ENCODE measurements at places on chromosomes 16 and 17.

DNA sequence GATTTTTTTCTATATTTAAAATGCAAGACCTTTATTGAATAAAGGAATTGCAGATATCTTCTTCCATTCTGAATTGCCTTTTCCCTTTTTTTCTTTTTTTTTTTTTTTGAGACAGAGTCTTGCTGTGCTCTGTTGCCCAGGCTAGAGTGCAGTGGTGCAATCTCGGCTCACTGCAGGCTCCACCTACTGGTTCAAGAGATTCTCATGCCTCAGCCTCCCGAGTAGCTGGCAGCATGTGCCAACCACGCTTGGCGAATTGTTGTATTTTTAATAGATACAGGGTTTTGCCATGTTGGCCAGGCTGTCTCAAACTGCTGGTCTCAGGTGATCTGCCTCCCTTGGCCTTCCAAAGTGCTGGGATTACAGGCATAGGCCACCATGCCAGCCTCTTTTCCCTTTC lies 151.5 kb downstream of the CEP112 start:
- no peak for DNase-seq

DNA sequence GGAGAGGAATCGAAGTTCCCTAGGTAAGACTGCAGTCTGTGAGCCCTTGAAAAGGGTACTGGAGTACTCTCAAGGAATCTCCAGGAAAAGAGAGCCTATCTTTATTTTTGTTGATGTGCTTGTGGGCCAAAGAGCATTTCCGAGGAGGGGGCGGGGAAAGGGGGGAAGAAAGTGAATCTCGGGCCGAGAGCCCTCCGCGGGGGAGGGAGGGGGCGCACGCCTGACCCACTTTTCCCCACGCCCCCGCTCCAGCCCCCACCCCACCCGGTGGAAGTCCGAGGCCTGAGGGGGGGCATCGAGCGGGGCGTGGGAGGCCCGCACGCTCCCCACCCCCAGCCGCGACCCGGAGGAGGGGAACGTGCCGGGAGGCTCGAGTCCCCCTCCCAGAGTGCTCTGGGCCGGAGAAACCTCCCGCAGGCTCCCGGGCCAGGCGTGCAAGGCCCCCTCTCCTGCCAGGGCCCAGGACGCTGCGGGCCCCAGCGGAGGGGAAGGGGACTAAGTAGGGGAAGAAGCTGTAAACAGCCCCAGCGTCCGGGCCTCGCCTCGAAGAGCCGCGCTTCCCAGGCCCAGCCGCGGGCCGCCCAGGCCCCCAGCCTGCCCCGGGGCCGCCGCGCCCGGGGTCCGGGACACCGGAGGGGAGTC lies 444 bp downstream of the HELZ start:
- no peak for DNase-seq

- DNase-seq = no peak
These were observed 4.4 kb downstream of the SOX9 start for GRCh38 chr17:72125226-72125651.

GRCh38 chr16:83116274-83116892 lies 489.6 kb downstream of the CDH13 start:
- DNase-seq = no peak

DNA sequence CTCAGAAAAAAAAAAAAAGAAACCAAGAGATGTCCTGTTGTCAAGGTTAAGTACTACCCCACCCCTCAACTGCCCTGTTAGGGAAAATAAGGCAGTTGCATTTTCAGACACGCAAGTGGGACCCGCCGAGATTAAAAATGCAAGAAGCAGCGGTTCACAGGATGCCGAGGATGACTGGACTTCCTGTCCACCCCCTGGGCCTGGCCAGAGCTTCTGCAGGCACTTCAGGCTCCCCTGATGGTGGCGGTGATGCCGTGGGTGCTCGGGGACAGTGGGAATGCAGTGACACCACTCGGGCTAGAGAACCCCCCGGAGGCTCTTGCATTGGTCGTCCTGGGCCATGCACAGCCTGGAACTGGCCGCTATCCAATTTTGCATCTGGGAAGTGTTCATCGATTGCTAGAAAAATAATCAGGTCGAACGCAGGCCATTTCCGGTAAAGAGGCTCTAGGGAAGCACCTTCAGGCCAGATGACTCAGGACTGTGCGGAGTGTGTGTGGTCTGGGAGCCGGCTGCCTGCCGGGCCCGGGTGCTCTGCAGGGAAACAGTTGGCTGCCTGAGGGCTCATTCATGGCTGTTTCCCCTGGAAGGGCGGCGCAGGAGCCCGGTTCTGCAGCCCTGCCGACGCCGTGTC lies 13.4 kb upstream of the CRISPLD2 start:
- DNase-seq = no peak

DNA sequence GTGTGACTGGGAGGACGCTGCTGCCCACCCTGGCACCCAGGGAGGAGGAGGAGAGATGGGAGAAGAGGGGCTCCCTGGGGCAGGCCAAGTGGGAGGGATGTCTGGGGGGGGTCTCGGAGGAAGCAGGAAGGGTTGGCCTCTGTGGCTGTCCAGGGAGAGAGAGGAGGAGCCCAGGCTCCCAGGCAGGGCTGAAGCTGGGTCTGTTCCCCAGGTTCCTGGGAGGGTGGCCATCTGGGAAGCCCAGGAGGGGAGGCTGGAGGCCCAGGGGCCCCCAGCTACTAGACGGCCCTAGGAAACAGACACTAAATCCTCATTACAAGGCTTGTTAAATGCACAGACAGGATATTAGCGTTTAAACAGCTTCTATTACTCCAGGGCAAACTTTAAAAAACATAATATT lies 139.8 kb downstream of the ENGASE start:
- no peak for DNase-seq

- no peak for DNase-seq
These were observed 59.8 kb upstream of the RBFOX3 start for GRCh38 chr17:79670537-79671084.

DNA sequence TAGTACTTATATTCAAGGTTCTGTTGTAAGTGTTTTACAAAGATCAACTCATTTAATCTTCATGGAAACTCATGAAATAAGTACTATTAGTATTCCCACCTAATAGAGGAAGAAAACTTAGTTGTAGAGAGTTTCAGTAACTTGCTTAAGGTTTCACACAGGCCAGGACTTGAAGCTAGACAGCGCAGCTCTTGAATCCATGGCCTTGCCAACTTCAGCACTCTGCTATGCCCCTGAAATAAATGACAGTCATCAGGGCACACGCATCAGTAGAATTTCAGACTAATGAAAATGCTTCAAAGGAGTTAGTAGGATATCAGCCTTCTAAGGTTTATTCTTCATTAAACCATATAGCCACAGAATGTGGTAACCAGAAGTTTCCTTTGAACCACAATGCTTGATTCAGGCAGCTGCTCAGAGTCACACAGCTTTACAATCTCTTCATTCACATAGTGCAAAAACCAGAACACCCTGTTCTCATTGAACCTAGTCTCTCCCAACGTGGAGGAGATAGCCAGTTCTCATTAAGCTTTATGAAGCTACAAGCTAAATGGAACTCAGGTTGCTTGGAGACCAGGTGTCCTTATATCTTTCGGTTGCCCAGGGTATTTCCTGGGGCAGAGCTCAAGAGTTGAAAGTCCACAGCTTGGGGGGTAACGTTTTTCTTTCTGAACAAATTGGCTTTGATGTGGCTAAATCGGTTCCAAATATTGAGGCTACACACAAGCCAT lies 39.7 kb downstream of the KCNJ2 start:
- no peak for DNase-seq

DNA sequence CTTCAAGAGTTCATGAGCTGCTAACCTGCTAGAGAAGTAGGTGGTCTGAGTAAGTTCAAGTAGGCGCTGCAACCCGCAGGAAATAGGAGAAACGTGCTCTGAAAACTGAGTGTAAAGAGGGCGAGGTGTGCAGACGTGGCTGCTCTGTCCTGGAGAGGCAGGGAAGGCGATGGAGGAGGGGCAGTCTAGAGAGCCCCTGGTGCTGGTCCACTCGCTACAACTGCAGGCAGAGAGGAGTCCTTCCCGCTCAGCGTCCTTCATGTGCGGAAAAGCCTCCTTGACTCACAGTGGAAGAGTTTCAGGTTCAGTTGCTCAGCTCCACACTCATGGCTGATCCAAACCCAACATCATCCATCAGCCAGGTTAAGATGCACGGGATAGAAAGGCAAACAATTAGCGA lies 12.1 kb downstream of the ABCA3 start:
- DNase-seq = no peak

GRCh38 chr16:3909791-3910583 lies 29.5 kb upstream of the CREBBP start:
- no peak for DNase-seq

DNA sequence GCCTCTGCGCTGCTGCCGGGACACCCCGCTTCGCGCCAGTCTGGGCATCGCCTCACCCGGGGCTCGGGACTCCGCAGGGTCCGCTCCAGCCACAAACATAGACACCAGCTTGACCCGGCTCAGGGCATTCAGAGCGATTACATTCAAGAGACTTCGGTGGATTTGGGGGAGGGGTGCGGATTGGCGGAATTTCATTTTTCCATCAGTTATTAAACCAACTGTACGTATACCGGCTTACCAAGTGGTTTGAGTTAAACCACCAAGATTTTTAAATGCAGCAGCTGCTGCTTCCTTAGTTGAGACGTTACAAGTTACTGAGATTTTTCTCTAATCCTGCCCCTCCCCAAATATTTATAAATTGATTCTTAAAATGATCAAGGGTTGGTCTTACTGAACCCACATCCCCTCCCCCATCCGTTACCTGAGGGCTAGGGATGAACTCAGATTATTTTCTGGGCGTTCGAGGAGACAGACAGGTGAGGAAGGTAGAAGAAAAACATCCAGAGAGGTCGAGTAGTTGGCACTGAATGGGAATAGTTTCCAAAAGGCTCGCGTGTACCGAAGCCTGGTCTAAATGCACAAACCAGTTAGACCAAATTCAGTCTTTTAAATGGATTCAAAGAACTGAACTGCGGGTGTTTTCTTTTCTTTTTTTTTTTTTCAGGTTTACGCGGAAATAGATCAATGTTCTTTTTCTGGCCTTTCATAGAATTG lies 1.5 kb downstream of the CRHR1 start:
- DNase-seq = no peak

GRCh38 chr17:49338883-49339282 lies 23.2 kb downstream of the ZNF652 start:
- DNase-seq = no peak

DNA sequence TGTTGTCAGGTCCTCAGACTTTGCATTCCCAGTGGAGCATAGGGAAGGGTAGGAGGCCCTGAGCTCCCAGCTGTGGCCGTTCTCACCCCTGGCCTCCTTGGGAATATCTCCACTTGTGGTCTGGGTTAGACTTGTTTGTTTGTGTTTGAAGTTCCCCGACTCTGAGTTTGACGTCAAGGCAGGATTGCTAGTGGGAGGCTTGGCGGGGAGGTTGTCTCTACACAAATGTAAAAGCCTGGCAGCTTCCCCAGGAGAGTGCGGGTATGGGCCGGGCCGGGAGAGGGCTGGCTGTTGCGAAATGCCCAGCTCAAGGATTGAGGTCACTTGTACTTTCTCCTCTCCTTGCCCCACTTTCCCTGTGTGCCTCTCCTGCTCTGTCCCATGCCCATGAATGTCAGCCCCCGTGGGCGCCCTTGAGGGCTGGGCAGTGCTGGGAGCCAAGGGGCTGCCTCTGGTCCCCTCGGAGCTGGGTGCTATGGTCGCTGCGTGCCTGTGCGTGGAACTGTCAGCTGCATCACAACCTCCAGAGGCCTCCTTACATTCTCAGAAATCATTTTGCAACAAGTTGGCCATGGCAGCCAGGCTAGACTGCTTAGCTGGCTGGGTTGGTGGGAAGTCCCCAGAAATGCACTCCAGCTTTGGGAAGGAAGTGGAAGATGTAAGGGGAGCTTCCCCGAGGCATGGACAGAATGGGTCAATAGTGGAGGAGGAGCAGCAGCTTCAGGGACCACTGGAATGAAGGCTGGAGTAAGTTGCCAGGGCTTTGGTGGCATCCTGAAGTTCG lies 84.3 kb downstream of the KSR1 start:
- DNase-seq = peak; percentile 33

DNA sequence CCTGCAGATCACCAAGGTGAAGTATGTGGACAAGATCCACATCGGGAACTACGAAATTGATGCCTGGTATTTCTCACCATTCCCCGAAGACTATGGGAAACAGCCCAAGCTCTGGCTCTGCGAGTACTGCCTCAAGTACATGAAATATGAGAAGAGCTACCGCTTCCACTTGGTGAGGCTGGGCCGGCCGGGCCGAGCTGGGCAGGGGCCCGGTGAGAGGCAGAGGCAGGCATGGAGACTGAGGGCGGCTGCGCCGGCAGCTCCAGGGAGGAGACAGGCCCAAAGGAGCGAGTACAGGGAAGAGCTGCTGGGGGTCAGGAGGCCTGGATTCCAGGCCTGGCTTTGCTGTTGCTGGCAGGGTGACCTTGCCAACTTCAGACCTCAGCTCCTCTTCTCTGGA lies 8.3 kb downstream of the PRSS8 start:
- no peak for DNase-seq

DNA sequence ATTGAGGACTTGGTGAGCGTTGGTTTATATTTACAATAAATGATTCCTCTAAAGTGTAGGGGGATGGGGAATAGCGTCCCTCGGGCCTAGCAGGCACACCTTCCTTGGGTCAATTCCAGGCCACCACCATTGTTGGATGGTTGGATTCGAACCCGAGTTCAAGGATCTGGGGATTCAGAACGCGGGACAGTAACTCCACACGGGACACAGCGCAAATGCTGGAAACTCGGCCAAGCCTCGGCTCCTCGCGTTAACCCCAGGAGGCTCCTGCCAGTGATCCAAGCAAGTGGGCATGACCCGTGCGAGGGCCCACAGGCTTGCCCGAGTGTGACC lies 613 bp downstream of the B9D1 start:
- no peak for DNase-seq

DNA sequence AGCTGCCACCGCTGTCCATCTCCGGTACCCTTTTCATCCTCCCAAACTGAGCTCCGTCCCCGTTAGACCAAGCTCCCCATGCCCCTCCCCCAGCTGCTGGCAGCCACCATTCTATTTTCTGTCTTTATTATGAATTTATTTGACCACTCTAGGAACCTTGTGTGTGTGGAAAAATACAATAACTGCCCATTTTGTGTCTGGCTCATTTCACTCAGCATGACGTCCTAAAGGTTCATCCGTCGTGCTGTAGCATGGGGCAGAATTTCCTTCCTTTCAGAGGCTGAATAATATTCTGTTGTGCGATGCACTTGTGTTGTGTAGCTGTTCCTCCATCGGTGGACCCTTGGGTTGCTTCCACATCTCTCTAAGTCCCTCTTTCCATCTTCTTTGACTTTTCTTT lies 263.1 kb downstream of the SEC14L1 start:
- no peak for DNase-seq

GRCh38 chr16:47037396-47037745 lies 63.9 kb upstream of the DNAJA2 start:
- no peak for DNase-seq

DNA sequence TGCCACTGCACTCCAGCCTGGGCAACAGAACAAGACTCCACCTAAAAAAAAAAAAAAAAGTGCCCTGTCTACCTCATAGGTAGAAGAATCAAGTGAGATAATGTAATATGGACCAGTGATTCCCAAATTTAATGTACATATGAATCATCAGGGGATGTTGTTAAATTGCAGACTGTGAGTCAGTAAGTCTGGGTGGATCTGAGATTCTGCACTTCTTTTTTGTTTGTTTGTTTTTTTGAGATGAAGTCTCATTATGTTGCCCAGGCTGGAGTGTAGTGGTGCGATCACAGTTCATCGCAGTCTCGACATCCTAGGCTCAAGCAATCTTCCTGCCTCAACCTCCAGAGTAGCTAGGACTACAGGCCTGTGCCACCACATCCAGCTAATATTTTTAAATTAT lies 31.6 kb downstream of the HOXB1 start:
- no peak for DNase-seq
